Activated naive CD8-positive, alpha-beta T cell treated with anti-CD3 and anti-CD28 coated beads, Interleukin-2, amount 10 ng/mL, durations not matched to agents 7 days and 5 days (primary cell): ENCODE measurements at places on chromosomes 12 and 14. TPM values are rescaled to one million over a fixed set of nuclear protein-coding genes. Genes with fewer than 3 reads are reported as not detected.

Gene AVPR1A
- total RNA-seq, result not detected

Gene TSHR
- total RNA-seq, result 0.39 TPM

Gene KCNC2
- not detected for total RNA-seq

Gene CCDC177
- total RNA-seq, result not detected

Gene IFNG-AS1
- 5.2 TPM for total RNA-seq

Gene CDCA4
- total RNA-seq, result 51.7 TPM

Gene CFAP251
- total RNA-seq, result 1.4 TPM

Gene ASPG
- total RNA-seq, result not detected

Gene TAS2R13
- 1.0 TPM for total RNA-seq

Gene GAS2L3
- total RNA-seq, result 4.2 TPM

Gene APOF
- not detected for total RNA-seq

Gene PSMC1
- 71.2 TPM for total RNA-seq

Gene AQP6
- total RNA-seq, result not detected

DNA sequence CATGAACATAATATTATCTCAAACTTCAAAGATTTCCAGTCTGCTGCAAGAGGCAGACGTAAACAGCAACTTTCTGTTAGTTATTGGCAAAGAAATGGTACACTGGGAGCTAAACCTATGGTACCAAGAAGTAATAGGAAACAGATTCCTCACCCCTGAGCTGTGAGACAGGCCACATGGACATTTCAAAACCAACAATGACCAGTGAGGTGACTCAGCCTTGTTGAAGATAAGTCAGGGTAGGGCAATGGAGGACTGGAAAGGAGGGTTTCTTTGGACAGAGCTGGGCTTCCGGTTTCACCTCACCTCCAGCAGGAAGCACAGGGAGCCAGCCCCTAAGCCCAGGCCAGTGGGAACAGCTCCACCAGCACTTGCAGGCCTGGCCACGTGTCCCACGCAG, 1320.5 kb downstream of the AACS start:
- DNase-seq, result no peak

- no peak for DNase-seq
Measured at GRCh38 chr12:52267699-52268098, 6.7 kb upstream of the KRT86 start.

GRCh38 chr12:2669560-2669959, 125.2 kb upstream of the FKBP4 start:
- DNase-seq, result no peak

GRCh38 chr14:99237288-99237687, 34.7 kb downstream of the BCL11B start:
- DNase-seq, result no peak

DNA sequence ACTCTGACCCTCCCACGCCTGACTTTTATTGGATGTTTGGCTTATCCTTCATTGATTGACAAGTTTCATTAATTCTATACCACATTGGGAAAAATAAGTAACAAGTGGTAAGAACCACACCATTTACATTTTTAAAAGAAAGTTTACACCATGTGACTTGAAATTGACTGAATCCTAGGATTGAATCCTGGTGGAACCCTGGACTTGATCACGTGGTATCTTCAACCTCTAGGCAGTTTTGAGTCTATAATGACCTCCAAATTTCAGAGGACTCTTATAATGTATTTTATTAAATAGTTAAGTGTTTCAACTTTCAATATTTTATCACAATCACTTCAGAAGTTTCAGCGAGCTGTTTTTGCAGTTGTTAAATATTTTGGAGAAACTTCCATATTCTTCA, 172.0 kb downstream of the SLC6A15 start:
- DNase-seq, result no peak

DNA sequence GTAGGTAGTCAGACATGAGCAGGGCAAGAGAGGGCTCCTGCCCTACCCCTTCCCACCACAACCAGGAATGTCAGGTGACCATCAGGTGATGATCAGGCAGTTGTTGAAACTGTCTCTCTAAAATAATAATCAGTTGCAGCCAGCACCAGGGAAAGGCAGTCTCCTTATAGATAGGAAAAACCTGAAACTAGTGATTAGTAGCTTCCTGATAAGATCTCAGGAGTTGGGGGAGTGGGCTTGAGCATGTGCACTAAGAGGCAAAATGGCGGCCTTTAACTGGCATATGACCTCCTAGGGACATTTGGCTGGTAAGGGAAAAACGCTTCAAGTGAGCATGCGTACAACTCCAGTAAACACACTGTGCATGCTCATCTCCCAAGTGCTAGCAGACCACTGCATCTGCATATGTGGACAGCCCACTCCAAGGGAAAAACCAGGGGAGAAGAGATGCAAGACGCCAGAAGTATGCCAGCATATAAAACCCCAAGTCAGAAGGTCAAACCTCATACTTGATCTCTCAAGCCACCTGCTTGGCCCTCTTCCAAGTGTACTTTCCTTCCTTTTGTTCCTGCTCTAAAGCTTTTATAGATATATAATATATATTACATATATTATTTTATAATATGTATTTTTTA, 37.1 kb downstream of the TGFB3 start:
- no peak for DNase-seq

DNA sequence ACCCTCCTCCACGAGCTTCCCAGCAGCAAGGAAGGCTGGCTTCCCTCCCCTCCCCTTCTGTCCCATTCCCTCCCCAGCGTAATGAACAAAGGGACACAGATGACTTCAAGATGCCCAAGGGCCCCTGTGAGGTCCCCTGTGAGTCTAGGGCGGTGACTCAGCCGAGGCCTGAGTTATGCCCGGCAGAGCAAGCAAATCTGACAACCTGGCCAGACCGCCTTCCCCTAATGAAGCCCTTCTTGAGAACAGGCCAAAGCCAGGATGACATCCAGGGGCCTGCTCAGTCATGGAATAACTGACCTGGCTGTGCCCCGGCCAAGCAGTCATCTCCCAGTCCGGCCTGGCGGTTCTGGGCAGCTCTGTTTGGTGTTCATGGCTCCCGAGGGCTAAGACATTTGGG, 89.2 kb downstream of the DICER1 start:
- DNase-seq, result no peak

- DNase-seq, result no peak
Measured at GRCh38 chr12:17206553-17206952, 600.6 kb upstream of the LMO3 start.

DNA sequence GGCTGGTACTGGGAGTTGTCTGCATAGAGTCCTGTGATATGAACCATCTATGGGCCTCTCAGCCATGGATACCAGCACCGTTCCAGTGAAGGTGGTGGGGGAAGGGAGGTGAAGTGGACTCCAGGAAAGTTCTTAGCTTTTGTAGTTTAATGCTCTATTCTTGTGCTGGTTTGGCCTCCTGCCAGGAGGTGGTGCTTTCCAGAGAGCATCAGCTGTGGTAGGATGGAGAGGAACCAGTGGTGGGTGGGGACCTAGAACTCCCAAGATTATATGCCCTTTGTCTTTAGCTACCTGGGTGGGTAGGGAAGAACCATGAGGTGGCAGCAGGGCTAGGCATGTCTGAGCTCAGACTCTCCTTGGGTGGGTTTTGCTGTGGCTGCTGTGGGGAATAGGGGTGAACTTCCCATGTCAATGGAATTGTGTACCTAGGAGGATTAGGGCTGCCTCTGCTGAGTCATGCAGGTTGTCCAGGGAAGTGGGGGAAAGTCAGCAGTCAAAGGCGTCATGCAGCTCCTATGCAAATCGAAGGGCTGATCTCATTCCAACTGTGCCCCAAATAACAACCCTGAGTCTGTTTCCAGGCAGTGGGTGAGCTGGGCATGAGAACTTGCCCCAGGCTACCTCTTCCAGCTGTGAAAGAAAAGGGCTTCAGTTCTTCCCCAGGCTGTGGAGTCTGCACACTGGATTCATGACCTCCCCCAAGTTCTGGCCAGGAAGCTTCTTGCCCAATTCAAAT, 14.2 kb downstream of the GZMH start:
- no peak for DNase-seq

GRCh38 chr14:96653597-96653996, 143.6 kb upstream of the VRK1 start:
- no peak for DNase-seq

DNA sequence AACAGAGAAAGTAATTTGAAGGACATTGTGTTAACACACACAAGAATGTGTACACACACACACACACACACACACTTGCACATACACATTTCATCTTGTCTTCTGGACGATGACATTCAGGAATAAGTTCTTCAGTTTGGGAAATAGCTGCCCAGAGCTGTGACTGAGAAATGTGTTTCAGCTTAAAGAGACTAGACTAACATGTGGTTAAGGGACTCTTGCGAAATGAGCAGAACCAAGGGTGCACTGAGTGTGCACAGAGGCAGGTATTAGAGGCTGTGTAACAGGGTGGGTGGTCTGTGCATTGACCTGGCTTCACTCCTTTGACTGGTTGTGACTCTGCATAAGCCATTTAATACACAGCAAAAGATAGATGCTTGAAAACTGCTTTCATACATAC, 29.4 kb upstream of the KCNA5 start:
- no peak for DNase-seq

GRCh38 chr12:84696908-84697540, 215.6 kb downstream of the SLC6A15 start:
- no peak for DNase-seq

DNA sequence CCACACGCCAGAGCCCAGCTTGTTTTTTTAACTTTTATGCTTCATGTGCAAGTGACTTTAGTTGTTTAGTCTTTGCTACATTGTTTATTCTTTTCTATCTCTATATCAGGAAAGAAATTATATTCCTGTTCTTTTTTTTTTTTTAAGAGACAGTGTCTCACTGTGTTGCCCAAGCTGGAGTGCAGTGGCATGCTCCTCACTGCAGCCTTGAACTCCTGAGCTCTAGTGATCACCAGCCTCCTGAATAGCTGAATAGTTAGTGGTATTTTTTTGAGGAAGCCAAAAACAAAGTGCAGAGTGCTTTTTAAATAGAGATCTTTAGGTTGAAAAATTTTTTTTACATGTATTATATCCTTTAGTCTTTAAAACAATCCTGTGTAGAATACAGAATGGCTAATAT, 58.2 kb downstream of the ETNK1 start:
- no peak for DNase-seq

GRCh38 chr12:131375261-131375971, 335.5 kb upstream of the SFSWAP start:
- DNase-seq, result no peak

DNA sequence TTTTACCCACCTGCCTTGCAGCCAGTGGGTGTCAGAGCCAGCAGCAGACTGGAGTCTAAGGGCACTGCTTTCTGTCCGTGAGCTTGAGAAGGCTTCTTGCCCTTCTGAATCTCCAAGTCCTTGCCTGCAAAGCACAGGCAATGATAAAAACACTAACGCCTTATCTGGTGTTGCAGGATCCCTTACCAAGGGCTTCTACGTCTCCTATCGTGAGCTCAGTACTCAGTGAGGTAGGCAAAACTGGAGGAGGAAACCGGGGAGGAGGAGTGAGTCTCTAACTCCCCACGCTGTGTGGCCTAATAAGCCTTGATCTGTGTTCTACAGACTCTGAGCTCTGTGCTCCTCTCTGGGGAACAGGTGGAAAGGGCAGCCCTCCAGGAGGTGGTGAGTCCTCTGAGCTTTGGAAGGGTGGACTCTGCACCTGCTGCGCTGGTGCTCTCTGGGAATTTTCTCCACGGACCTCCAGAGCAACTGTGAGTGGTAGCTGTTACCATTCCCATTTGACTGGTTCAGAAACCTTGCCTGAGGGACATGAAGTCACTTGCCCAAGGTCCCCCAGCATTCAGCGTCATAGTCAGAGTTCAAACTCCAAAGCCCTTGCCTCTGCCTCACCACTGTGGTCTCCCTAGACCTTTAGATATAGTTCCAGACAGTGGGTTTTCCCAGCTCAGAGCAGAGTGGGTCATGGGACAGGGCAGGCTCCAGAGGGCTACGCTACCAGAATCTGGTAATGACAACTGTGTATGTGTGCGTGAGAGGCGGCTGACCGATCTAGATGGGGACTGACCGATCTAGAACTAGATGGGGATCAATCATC, 7.0 kb upstream of the MARK3 start:
- DNase-seq, result no peak

DNA sequence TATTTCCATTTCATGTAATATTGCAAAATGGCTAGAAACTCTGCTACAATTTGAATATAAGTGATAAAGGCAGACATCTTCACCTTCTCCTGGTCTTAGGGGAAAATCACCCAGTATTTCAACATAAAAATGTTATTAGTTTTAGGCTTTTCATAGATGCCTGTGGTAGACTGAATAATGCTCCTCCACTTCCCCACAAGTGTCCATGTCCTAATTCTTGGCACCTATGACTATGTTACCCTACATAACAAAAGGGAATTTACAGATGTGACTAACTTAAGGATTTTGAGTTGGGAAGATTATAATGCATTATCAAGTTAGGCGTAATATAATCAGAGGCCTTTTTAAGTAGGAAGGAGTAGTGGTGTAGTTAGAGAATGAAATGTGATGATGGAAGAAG, 196.4 kb downstream of the TMTC3 start:
- no peak for DNase-seq

GRCh38 chr12:16281157-16281556, 3.7 kb upstream of the SLC15A5 start:
- DNase-seq, result no peak

DNA sequence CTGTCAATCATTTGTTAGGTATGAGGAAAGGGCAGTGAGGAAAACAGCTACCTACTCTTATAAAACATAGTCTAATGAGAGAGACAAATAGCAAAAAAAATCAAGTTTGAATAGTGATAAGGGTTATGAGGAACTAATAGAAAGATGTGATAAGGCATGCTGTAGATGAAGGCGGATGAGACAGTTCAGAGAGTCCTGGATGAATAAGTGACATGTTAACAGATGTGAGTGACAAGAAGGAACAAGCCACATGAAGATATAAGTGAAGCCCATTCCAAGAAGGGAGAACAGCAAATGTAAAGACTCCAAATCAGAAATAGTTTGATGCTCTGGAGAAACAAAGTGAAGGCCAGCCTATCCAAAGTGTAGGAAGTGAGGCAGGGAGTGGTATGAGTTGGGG, 154.1 kb upstream of the SYT10 start:
- DNase-seq, result no peak

DNA sequence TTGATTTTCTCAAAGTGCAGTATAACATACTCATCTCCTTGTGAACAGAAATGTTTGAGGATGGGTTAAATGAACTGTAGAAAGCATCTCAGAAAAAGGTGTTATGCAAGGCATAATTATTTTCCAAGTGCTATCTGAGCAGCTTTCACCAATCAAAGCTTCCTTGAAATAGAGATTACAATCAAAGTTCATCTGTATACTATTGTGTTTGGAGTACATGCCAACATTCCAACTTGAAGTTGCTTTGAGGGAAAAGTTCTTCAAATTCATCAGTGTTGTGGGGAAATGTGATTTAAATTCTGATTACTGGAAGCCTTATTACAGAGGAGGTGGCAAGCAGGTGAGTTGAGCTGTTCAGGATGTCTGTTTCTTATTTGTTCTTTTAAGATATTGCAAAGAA, 68.2 kb downstream of the TMTC2 start:
- no peak for DNase-seq
